ENCODE measurements at places on chromosomes 5 and 9.

- no peak for DNase-seq
Observed at GRCh38 chr9:76530458-76531110, 71.6 kb downstream of the GCNT1 start.

DNA sequence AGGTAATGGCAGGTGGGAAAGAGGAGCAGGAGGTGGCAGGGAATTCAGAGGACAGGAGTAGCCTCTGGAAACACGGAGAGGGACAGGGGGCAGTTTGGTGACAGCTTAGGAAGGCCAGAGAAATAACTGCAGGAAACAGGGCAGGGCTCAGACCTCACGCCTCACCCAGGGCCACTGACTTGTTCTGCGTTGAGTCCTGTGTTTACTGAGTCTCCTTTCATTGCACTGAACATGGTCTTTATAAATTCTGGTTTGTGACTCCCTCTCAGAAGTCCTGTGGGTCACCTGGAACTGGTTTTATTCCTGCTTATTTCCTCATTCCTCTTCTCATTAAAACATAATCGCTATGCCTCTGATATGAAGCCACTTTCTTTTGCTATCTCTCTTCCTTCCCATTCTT is 55.2 kb upstream of the ZNF622 start:
- DNase-seq, result no peak

- DNase-seq, result no peak
Observed at GRCh38 chr9:24257726-24258125, 288.0 kb downstream of the IZUMO3 start.

DNA sequence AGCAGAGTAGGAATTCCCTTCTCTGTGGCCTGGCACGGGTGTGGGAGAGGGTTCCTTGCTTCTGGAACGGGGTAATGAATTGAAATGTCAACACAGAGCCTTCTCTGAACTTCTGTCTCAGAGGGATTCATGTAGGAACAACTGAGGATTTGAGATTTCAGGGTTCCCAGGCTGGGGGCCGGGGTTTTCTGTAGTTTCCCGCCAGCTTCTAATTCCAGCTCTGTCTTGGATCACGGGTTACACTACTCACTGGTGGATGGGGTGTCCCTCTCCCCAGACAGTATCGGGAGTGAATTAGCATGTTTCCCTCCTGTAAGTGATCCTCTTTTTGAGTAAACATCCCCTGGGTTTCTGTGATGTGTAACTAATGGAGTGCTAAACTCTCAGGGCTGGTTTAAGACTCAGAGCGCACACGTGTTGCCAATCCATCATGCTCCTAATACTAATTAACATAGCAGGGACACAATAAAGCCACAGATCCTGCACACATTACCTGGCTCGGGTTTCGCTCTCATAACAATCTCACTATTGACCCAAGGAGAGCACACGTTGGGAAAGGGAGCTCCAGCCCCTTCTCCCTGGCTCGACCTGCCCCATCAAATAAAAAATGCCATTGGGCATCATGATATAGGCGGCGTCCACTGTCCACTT is 18.1 kb upstream of the DMRT2 start:
- DNase-seq, result no peak

DNA sequence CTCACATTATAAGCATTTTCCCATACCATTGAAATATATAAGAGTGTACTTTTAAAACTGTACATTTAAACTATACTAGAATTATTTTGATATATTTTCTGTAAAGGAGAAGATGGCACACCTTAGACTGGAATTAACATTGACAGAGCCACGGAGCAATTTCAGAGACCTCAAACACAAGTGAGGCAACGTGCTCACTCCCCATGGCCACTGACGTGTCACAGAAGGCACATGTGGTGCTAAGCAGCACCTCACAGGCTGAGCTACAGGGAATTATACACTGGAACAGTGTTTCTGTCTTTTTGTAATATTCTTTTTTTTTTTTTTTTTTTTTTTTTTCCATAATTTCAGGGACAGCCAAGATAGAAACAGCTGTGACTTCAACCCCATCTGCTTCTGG is 66.5 kb downstream of the NUP214 start:
- DNase-seq, result no peak

GRCh38 chr5:53892224-53892623 is 331.8 kb downstream of the NDUFS4 start:
- no peak for DNase-seq

DNA sequence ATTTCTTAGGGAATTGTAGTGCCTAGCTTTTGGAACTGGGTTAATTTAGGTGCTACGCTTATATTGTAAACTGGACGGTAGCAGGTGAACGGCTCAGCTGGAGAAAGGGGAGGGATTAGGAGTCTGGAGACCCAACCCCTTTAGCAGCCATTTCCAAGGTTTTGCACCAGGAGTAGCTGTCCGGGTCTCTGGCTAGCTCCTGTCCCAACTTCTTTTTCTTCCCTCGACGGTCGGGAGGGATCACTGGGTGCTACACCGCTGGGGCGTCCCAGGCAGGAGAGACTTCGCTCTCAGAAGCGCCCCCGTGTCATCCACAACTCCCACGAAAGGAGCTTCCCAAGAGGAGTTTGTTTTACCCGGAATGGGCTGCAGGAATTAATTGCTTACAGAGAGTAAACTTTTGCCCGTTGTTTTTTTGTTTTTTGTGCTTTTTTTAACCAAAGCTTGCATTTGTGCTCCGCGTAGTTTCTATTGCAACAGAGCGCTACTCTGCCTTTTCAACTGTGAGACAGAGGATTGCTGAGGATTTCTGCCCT is 1640.9 kb upstream of the C9orf72 start:
- DNase-seq, result no peak

GRCh38 chr5:122947772-122948171 is 88.8 kb downstream of the PPIC start:
- no peak for DNase-seq

DNA sequence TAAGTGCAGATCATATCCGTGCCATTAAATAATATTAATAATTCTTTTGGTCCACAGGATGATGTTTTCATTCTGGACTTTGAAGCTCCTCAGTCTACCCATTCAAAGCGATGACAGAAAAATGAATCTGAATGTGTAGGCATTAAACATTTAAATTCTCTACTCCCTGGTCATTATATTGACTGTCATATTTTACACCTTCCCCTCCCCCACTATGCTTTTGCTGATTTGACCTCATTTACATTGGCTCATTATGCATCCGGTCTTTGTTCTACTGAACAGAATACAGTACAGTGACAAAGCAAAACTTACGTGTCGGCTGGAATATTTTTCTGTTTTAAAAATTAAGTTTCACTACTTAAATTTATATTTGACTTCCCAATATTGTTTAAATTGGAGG is 289.7 kb upstream of the TMEM161B start:
- no peak for DNase-seq

- DNase-seq, result peak; percentile 31
Observed at GRCh38 chr5:151126199-151126645, 31.4 kb downstream of the ANXA6 start.

- DNase-seq, result no peak
Observed at GRCh38 chr9:96136992-96137670, 164.8 kb downstream of the HSD17B3 start.

- DNase-seq, result no peak
Observed at GRCh38 chr9:14119694-14120514, 194.0 kb downstream of the NFIB start.

GRCh38 chr5:140165101-140165922 is 9.7 kb upstream of the CYSTM1 start:
- no peak for DNase-seq

- DNase-seq, result peak; percentile 23
Observed at GRCh38 chr5:39424736-39425637, at the start of gene DAB2. TSS of gene DAB2 (minus strand) at chr5:39424980. CDS start at chr5:39394320, 30,660 bp downstream.

GRCh38 chr5:172064358-172064757 is 57.9 kb upstream of the FBXW11 start:
- no peak for DNase-seq

- DNase-seq, result no peak
Observed at GRCh38 chr5:59840200-59840601, 53.3 kb downstream of the PDE4D start.

DNA sequence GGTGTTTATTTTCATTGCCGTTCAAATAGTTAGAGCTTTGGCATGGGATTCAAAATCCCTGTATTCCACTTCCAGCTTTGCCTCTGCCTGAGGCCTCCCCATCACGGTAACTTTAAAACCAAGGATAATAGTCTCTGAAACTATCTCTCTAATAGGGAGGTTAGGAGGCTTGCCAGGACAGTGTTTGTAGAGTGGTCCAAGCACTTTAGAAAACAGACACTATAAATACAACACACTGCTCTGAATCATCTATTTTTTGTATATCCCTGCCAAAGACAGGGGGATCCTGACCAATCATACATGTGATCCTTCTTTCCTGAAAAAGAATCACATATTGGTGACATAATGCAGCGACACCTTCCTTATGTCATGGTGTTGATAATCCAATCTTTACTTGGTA is 326.8 kb downstream of the BNC2 start:
- no peak for DNase-seq

DNA sequence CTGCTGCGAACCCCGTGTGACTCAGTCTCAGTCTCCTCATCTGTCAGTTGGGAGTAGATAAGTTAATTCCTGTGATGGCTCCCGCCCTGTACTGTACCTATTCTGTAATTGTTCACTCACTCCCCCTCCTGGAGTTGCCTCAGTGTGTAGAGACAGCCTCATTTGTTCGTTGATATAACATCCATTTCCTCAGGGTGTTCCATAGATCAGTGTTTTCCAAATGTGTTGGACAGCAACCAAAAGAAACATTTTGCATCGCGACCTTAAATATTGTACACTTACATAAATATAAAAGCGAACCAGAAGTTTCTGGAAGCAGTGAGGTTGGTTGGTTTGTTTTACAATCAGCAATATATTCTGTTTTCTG is 698 bp downstream of the NFX1 start:
- DNase-seq, result no peak

DNA sequence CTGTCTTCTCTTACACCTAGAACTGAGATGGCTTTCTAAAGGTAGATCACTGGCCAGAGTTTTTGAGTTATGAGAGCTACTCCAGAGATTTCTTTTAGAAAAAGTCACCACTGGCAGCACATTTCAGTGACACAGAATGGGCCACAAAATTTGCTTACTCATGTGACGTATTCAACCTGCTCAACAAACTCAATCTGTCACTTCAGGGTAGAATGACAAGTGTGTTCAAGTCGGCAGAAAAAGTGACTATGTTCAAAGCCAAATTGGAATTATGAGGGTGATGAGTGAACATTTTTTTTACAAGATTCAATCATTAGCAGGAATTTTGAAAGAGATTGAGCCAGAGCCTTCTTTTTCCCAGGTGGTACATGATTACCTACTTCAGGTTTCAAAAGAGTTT is 46.5 kb downstream of the TAF11L14 start:
- no peak for DNase-seq

DNA sequence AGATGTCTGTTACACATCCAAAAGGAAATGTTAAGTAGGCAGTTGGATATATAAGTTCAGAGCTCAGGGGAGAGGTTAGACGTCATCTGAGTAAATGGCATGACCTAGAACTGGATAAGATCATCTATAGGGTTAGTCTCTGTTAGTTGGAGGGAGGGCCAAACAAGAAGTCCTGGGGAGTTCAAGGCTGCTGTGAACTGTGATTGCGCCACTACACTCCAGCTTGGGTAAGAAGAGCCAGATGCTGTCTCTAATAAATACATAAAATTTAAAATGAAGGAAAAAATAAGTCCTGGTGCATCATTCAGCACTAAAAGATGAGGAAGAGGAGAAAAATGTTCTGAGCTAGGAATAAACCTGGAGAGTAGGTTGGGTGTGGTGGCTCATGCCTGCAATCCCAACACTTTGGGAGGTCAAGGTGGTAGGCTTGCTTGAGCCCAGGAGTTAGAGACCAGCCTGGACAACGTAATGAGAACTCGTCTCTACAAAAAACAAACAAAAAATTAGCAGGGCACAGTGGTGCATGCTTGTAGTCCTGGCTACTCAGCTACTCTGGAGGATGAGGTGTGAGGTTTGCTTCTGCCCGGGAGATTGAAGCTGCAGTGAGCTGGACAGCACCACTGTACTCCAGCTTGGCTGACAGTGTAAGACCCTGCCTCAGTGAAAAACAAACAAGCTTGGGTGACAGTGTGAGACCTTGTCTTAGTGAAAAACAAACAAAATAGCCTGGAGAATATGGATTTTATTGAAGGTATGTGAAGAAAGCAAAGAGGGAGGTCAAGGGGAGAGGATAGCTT is 123.6 kb downstream of the ACTBL2 start:
- no peak for DNase-seq

DNA sequence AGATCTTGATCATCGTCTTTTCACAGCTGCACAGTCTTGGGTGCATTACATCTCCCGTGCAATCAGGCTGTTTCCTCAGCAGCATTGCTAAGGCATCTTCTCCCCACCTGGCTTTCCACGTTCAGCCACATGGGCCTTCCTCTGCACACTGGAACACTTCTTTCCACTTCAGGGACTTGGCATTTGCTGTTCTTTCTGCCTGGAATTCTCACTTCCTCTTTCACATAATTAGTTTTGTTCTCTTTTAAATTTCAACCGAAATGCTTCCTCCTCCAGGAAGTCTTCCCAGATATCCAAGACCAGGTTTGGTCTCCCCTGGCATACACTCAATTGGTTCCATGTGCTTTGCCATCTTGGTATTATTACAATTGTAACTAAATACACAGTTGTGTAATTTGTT is 43.8 kb downstream of the WHRN start:
- DNase-seq, result no peak

GRCh38 chr9:95129476-95130291 is 187.8 kb downstream of the FANCC start:
- DNase-seq, result no peak

GRCh38 chr5:170501931-170502330 is 1.9 kb upstream of the KCNIP1 start:
- DNase-seq, result no peak

- no peak for DNase-seq
Observed at GRCh38 chr5:179268966-179269693, 76.1 kb downstream of the ADAMTS2 start.

- no peak for DNase-seq
Observed at GRCh38 chr5:163910226-163910625, 404.8 kb downstream of the MAT2B start.

GRCh38 chr9:98158071-98158831 is 34.2 kb downstream of the CORO2A start:
- no peak for DNase-seq

- no peak for DNase-seq
Observed at GRCh38 chr5:1155191-1156032, 43.5 kb upstream of the SLC12A7 start.

DNA sequence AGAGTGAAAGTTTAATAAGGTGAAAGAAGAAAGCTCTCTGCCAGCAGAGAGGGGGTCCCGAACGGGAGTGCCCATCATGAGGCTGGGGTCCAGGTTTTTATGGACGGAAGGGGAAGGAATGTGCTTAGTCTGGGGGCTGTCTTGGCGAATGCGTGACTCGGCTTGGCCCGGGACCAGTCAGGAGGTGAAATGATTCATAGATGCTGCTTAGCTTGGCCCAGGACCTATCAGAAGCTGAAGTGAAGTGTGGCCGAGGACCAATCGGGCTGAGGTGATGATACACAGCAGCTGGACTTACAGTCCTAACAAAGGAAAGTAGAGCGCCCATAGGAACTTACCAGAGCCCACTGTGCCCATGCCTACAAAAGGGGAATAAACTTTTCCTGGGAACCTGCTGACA is 3.9 kb upstream of the FKTN start:
- no peak for DNase-seq

GRCh38 chr5:104800440-104801048 is 1238.0 kb upstream of the NUDT12 start:
- DNase-seq, result no peak

All from stimulated activated CD8-positive, alpha-beta memory T cell treated with anti-CD3 and anti-CD28 coated beads, Interleukin-12 subunit alpha, Interleukin-12 subunit beta, amount 100 ng/mL, for 4 hours (primary cell).